ENCODE measurements at places on chromosomes 3 and 15.

GRCh38 chr3:37308247-37308646, 133.9 kb upstream of the LRRFIP2 start:
- DNase-seq = no peak

DNA sequence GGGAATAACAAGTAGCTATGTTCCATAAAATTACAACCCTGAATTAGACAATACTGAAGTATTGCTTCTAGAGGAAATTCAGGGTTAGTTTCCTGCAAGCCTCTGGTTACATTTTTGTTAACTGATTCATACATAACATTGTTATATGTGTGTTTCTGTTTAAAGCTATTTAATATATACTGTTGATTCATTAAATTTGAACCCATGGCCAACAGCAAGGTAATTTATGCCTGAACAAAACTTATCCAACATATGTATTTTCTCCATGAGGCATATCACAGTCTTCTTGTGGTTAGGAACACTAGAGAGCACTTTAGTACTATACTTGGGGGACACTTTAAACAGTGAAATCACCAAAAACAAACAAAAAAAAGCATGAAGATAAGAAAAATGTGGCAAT, 47.7 kb upstream of the PTX3 start:
- DNase-seq = no peak

DNA sequence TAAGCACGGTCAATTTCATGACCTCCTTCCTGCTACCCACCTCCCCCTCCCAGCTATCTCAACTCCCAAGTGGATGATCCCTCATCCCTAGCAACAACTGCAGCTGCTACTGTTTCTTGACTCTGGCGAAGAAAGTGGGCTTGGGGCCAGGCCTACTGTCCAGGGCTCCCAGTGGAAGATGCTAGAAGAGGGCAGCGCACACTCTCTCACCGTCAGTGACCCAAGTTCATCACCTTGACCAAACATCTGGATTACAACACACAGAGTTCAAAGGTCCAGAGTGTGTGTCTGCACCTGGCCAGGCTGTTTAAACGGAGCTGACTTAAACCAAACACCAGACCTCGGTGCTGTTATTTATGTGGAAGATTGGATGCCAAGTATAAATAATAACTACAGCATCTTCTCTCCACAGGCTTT, 385.6 kb downstream of the SHQ1 start:
- no peak for DNase-seq

DNA sequence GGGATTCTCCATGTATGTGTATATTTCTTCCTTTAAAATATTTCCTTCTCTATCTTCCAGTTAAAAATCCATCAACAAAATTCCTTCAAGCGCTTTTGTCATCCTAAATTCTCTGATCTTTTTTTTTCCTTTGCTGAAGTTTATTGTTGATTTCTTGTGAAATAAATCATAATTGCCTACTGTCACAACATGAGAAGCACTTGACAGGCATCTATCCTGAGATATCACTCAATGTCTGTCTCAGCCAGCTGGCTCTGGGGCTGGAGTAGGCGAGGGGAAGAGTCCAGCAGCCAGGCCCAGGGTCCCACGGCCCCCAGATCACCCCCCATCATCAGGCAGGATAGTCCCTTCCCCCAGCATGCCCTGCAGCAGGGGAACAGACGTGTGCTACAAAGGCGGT, 109.0 kb upstream of the TLE3 start:
- DNase-seq = no peak

DNA sequence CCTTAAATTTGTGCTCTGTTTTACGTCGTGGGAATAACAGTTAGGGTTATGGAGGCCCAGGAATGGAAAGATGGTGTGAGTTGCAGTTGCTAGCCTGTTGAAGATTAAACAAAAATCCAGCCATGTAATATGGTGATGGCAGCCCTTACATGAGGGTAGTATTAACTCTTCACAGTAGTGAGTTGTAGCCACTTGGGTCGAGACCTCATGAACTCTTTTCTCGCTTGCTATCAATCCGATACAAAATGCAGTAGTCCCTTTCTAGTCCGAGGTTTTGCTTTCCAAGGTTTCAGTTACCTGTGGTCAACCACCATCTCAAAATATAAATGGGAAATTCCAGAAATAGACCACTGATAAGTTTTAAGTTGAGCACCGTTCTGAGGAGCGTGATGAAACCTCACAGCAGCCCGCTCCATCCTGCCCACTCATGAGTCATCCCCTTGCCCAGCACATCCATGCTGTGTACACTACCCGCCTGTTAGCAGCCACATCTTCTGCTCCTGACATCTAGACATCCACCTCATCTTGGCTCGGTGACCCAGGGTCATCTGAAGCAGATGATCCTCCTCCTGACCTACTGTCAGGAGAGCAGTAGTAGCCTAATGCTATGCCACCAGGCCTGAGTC, 177.9 kb downstream of the CDIN1 start:
- no peak for DNase-seq

GRCh38 chr15:29403772-29404171, 134.2 kb upstream of the NSMCE3 start:
- DNase-seq = no peak

DNA sequence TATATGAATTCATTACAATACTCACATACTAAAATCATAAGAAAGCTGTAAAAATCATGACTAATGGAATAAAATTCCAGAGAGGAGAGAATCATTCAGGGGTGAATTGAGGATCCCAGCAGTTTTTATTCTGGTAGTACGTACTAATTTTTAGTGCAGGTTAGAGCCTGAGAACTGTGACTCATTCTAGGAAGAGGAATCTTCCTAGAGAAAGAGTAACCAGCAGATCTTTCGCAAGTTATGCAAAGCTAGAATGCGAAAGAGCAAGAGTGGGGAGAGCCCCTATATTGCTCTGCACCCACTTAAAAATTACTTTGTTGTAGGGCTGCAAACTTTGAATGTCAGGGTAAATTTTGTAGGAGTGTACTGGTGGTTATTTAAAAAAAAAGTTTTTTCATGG, 303.6 kb upstream of the ARPP21 start:
- no peak for DNase-seq

DNA sequence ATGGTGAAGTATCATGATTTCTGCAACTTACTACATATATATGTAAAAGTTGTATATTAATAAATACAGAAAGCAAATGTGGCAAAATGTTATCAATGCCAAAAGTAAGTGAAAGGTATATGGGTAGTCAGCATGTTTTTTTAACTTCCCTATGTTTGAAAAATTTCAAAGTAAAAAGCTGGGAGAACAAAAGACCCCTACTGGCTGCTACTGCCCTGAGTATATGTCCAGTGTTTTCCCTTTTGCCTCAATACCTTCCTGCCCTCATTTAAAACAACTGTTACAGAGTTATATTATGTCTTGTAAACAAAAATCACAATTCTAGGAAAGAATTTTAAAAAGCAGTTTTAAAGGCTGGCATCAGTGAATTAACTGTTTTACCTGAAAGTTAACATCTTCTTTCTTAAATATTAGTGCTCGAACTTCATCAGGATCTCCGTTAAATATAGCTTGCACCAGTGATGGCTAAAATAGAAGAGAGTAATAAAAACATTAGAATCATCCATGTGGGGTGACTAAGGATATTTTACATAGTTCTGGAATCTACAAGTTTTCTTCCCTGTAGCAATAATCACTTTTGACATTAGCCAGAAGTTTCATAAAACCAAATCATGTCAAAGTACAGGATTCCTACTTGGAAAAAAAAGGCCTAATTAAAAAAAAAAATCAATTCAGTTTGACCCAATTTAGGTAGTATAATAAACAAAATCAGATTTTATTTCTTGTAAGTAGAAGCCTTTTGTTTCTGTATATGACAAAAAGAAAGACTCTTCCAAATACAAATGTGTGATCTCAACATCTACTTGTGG, 2.7 kb downstream of the ANKRD28 start:
- no peak for DNase-seq

DNA sequence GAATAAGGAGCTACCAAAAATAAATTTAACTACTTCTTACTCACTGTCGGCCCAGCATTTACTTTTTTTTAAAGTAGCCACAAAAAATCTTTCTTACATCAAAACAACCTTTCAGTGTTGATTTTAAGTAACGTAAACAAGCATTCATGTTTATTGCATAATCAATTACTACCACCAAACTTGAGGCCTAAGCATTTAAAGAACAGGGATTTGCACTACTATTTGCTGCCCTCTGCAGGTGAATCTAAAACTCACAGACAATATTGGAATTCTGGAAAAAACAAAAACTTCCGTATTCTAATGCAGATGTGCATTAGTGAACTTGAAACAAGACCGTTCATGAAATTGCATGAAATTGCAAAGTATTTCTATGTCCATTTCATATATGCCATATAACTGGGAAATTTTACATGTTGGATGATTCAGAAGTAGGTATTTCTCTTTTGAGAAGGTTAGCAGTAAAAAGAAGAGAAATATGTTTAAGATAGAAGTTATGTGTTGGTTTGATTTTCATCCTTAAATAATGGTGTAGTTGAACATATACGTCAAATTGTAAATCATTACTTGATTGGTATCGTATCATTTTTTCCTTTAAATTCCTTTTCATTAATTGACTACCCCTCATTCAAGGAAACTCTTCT, 55.6 kb downstream of the CGGBP1 start:
- no peak for DNase-seq

GRCh38 chr3:134619301-134619615, 31.6 kb downstream of the KY start:
- no peak for DNase-seq

- no peak for DNase-seq
Observed at GRCh38 chr15:97745481-97746071, 214.9 kb upstream of the ARRDC4 start.

DNA sequence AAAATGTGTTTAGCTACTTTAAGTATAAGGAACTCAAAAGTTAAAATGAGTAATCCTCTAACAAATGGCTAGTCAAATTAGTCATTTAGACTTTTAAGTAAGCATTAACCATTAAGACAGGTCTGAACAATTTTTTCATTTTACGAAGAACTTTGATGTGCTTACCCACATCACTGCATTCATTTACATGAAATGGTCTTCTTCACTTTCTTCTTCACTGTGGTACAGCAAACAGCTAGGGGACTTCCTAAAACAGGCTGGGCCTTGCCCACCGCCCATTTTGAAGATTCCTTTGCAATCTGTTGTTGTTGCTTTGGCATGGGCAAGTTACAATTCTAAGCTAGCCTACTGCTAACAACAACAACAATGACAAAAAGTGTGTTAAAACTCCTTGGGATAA, 67.4 kb downstream of the CBLB start:
- no peak for DNase-seq

Data from stimulated activated CD4-positive, alpha-beta T cell treated with anti-CD3 and anti-CD28 coated beads, TNF-alpha, amount 100 ng/mL, for 1 hour (primary cell).